ENCODE measurements at places on chromosomes 11 and 22.

DNA sequence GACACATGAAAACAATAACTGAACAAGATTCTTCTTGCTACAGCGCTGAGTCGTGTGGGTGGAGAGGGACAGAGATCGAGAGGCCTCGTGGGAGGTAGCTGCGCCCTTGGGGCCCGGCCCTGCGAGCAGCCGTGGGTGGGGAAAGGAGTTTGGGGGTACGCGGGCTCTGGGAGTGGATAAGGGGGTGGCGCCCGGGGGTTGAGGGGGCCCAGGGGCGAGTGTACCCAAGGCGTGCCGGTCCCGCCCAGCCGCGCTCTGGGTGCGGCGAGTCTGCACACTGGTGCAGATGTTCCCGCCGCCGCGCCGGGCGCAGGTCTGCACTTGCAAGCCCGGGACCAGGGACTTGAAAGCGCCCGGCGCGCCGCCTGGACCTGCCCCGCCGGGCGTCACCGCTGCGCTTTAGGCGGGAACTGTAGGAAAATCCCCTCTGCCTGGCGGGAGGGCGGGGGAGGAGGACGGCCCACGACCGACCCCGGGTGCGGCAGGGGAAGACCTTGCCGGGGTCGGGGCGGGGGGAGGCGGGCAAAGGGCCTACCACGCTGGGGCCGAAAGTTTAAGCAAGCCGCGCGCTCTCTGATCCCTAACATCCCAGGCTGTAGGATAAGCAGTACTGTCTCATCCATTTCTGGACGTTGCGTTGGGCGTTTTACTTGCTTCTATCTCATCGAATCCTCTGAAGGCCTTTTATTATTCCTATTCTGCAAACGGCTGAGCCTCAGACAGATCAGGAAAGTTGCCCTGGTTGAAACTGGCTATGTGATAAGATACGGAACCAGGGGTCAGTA lies 1.4 kb upstream of the KREMEN1 start:
- no peak for DNase-seq

DNA sequence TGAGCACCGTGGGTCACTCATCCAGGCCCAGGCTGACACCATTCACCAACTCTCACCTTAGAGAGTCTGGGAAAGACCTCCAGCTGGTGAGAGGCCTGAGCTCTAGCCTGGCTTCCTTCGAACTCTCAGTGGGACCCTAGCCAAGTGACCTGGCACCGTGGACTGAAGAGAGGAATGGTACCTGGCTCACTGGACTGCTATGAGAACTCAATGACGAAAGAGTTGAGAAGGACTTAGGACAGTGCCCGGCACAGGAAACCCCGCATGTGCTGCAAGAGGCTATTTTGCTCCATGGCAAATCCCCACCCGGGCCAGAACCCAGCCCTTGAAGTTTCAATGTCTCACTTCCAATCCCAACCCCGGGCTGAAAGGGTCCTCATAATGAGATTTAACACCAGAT lies 605 bp upstream of the RAPSN start:
- DNase-seq = no peak

DNA sequence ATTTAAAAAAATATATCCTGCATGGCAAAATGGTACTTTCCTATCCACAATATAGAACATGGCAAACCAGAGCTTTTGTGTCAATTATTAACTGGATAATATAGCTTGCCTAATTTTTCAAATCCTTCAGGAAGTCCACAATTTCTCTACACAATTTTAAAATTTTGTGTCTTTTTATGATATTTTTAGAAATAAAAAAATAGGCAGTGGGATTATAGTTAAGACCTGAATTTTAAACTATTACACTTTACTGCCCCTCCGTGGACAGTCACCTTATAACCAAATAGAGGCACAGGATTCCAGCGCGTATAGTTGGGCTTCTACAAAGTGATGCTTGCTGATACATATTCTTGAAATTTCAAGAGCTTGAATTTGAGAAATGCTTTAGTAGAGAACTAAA lies 2.1 kb upstream of the DMC1 start:
- DNase-seq = no peak

- no peak for DNase-seq
Observed at GRCh38 chr11:2777386-2777785, 77.6 kb upstream of the KCNQ1OT1 start.

- DNase-seq = no peak
Observed at GRCh38 chr22:25959818-25960774, 209.2 kb upstream of the SEZ6L start.

- no peak for DNase-seq
Observed at GRCh38 chr22:44795701-44796630, 43.6 kb downstream of the ARHGAP8 start.

- no peak for DNase-seq
Observed at GRCh38 chr11:113992459-113993110, 17.7 kb downstream of the HTR3A start.

GRCh38 chr11:11584530-11584810 lies 37.3 kb downstream of the GALNT18 start:
- DNase-seq = no peak

GRCh38 chr22:39318507-39319283 lies 728 bp downstream of the RPL3 start:
- peak; percentile 55 for DNase-seq

GRCh38 chr11:21614961-21615360 lies 577.9 kb upstream of the ANO5 start:
- DNase-seq = no peak

GRCh38 chr22:20584872-20585638 lies 77.6 kb downstream of the MED15 start:
- DNase-seq = no peak

- no peak for DNase-seq
Observed at GRCh38 chr11:57648801-57649735, 644 bp downstream of the YPEL4 start.

DNA sequence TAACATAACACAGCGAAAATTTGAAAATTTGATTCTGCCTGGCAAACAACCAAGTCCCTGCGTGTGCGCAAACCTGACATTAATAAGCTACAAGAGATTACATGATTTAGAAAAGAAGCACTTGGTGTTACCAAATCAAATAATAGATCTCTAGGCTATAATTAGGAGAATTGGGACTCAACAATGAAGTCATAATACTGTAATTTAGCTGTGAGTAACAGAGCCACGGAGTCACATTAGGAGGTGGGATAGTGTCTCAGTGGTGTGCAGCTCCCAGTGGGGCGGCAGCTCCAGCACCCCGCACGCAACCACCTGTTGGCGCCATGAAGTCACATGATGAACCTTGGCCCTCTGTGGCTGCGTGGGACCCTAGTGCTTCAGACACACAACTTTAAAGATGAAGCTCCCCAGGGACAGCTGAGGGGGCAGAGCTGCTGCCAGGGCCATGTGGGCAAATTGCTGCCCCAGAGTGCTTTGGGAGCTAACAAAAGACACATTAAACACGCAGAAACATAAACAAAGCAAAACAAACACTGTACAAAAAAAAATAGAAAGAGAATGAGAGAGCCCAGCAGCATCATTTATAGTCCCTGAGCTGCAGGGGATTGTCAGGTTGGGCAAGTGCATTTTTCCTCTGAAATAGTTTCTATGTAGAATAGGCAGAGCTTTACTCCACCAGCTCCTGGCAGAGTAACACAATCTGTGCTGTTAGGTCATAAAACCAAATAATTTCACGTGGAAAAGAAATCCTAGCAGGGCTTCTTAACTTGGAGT lies 605.6 kb downstream of the SOX6 start:
- DNase-seq = no peak

GRCh38 chr11:122628810-122629555 lies 26.5 kb upstream of the UBASH3B start:
- peak; percentile 89 for DNase-seq

DNA sequence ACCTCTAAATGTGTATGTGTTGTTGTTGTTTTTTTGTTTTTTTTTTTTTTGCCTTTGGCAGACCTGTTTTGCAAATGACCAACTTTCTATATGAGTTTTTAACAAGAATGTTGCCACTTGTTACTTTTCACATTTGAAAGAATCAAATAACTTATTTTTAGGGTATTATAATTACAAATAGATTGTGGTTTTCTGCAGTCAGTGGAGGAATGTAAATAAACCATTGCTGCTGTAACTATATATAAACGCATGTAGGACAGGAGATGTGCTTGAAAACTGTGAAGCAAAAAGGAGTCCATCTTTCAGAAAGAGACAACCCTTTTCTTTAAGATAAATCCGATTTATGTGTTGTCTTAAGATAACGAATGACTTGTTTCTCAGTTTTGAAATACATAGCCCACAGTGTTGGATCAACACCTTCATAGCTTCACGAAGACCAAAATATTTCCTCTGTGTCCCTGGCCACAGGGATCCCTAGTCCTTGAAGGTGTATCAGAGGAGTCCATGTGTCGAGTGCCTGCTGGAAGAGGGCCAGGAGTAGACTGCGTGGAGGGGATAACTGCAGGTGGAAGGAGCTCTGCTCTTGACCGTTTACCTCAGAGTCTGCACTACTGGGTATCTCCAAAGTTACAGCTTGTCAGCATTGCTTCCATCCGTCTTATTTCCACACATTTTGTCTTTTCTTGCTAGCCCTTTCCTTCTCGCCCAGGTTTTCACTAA lies 24.7 kb downstream of the TNRC6B start:
- DNase-seq = no peak

DNA sequence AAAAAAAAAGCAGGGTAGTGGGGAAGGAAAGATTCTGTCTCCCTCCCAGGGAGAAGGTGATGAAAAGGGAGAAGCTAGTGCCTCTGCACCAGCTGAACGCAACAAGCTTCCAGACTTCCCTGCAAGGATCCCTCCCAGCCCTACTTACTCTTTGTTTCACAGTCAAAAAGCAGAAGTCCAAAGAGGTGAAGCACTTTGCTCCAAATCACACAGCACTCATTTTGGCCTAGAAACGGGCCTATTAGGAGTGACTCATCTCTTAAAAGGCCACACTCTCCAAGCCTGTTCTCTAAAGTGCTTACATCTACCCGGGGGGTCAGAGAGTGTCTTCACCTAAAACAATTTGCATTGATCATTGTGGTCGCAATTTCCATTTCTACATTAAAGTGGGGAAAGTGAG lies 17.7 kb upstream of the GRK3 start:
- no peak for DNase-seq

DNA sequence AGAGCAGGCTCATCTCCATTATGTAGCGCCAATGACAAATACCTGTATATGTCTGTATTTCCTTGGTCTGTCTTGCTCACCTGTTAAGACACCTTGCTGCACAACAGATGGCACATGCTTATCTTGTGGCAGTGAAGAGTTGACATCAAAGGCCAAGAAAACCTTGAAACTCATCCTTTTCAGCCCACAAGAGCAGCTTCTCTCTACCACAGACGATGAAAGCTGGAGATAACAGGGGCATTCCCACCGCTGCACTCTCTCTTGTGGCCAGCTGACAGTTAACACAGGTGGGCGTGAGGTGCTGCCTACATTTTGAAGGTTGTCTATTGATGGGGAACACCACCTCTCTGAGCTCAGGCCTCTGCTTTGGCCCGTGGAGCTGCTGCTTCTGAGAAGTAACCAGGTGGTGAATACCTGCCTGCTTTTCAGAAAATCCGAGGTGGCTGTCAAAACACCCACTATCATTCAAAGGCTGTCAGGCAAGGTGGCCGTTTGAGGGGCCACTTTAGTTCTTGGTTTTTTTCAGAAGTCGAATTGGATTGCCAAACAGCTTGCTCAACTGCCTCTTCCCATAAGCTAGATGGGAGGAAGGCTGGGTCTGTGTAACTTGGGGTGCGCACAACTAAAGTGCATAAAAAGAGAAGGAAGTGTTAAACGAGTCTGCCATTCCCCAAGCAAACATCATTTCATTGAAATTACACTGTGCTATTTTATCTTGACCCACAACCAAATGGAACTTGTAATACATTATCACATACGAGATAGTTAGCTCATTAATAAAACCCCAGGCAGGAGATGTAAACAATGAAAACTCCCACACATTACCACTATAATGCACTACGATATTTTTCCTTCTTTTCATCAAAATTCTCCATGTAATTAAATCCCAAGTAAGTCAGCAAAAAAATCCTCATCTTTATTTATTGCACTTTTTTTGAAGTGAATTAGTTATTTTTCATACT lies 87.1 kb upstream of the RAG2 start:
- DNase-seq = no peak

DNA sequence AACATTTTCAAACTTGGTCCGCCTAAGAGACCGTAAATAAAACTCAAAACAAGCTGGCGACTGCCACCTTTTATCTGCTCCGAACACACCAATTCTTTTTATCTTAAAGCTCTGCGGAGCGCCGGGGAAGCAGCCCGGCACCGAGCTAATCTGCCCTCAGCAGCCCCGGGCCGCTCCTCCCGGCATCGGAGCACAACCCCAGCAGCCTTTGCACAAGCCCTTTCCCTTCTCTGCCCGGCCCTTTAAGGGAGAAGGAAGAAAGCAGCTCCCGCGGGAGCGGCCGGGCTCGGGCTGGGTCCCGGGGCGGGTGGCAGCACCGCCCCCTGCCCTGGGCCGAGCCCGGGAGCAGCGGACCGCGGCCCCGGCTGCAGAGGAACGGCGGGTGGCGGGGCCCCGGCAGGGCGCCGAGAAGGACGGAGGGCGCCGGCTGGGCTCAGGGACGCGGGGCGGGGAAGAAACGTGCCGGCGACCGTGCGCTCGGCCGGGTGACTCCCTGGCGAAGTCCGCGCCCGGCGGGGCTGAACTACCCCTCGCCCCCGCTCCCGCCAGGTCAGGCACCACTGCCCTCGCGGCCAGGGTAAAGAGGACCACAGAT lies 133.6 kb upstream of the C11orf58 start:
- peak; percentile 35 for DNase-seq

DNA sequence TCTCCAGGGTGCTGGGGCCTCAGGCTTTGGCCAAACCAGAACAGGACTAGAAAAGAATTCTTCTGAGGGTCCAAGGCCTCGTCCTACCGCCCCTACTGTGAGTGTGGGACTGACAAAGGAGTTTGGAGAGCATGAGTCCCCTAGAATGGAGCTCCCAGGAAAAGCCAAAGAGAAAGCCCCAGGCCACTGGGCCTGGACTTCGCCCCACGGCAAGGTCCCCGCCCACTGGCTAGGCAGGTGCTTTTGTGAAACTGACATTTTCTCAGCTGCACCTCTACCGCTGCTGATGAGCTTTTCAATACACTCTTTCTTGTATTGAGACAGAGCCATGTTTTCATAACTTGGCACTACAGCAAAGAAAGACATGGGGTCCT lies 9.7 kb upstream of the FGF3 start:
- no peak for DNase-seq

DNA sequence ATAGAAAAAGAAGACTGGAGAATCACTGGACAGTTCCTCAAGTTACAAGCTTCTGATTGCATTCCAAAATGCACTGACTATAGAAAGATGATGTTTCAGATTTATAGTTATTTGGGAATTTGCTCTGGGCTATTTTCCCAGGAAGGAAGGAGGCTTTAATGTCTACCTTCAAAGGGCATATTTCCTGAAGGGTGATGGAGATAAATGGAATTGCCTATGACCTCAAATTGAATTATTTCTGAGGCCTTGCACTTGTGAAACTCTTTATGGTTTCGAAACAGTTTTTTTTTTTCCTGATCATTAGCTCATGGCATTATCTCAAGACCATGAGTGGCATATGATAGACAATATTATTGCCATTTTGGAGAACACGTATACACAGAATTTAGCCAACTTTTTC lies 333.9 kb downstream of the METTL15 start:
- DNase-seq = no peak
